ENCODE measurements at places on chromosomes 1 and 21.

DNA sequence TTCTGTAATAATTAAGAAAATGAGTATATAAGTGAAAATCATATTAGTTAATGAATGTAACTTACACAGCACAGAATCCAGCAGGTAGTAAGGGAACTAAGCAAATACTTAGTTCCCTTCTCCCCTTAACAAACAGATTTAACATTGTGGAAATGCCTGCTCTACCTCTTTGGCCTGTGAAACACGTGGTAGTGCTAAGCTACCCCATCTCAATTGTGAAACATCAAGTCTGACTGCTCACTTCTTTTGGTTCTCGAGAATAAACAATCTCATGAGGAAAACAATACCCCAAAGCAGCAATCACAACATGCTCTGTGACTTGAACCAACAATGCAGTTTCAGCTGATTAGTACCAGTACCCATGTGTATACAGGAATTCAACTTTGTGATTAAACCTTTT, 4.7 kb downstream of the MYSM1 start:
- DNase-seq: no peak

DNA sequence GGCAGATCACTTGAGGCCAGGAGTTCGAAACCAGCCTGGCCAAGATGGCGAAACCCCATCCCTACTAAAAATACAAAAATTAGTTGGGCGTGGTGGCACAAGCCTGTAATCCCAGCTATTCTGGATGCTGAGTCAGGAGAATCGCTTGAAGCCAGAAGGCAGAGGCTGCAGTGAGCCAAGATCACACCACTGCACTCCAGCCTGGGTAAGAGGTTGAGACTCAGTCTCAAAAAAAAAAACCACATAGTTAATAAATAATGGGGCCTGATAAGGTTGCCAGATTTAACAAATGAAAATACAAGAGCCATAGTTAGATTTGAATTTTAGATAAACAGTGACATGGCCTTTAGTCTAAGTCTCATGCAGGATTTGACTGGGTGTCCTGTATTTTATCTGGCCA, 175.7 kb downstream of the ZZZ3 start:
- DNase-seq: no peak

- no peak for DNase-seq
These were observed 29.5 kb downstream of the SZRD1 start for GRCh38 chr1:16396591-16396990.

DNA sequence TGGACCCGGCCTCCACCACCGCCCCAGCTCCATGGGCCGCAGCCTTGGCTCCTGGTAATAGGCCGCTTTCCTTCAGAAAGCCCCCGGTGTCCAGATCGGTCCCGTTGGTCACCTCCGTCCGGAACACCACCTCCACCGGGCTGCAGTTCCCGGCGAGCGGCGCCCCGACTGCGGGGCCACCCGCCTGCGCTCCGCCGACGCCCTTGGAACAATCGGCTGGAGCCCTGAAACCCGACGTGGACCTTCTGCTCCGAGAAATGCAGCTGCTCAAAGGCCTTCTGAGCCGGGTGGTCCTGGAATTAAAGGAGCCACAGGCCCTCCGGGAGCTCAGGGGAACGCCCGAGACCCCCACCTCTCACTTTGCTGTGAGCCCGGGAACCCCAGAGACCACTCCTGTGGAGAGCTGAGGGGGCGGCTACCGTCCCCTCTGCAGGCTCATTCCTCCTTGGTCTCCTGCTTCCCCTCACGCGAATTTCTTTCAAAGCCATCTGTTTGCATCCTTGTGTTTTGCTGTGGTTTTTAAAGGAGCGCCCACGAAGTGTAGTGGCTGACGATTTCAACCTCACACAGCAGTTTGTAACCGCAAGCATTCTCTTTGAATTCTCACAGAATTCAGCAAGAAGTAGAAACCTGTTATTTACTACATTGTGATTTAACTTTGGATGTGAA, 6.0 kb downstream of the FCRLB start:
- no peak for DNase-seq

- DNase-seq: no peak
These were observed 6.9 kb downstream of the PAX7 start for GRCh38 chr1:18637511-18637960.

GRCh38 chr21:29309703-29310102, 11.0 kb downstream of the BACH1 start:
- no peak for DNase-seq

DNA sequence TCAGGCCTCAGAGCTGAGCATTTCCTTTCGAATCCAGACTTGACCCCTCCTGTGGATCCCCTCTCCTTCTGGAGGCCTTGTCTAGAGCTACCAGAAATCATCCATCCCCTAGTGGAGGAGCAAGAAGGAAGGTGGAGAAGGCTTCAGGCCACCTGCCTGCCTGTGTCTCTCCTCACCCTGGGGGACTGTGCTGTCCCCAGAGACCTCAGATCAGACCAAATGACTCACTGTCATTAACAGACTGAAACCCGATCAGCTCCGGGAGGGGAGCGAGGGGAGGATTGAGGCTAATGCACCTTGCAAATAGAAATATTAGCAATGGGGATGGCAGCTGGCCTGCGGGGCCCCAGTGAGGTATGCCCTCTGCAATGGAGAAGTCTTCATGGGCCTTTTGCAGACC, 2.1 kb downstream of the MYBPH start:
- DNase-seq: no peak

GRCh38 chr1:175530622-175531375, 212.6 kb downstream of the TNR start:
- DNase-seq: no peak

- no peak for DNase-seq
These were observed 83.1 kb downstream of the CLIC4 start for GRCh38 chr1:24828183-24828886.

DNA sequence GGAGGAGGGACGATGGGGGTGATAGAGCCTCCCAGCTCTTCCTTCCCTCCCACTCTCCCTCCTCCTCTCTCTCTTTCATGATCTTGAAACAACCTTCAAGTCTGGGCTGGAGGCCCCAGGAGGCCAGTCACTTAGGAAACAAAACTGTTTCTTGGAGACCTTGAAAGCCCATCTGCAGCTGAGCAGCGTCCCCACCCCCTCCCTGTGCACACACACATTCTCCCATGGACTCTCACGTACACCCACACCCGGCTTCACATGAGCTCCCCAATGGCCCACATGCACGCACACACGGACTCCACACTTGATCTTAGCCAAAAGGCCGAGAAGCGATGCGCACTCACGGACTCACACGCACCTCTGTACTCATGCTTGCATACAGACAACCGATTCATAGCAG, 3.2 kb upstream of the ATP1A2 start:
- no peak for DNase-seq

- no peak for DNase-seq
These were observed 5.8 kb downstream of the SELP start for GRCh38 chr1:169624122-169624521.

- no peak for DNase-seq
These were observed 99.0 kb upstream of the RUNX3 start for GRCh38 chr1:25028907-25029599.

- DNase-seq: no peak
These were observed 853.4 kb downstream of the NCAM2 start for GRCh38 chr21:21851657-21852056.

Measured in activated gamma-delta T cell treated with anti-CD3 and anti-CD28 coated beads, Interleukin-2, amount 50 U/mL, for 16 hours (primary cell).